Panc1 (cell line): ENCODE measurements at places on chromosomes 2 and 18.
A peak's percentile ranks its signal among the peaks of the same experiment; 100 is the strongest.

DNA sequence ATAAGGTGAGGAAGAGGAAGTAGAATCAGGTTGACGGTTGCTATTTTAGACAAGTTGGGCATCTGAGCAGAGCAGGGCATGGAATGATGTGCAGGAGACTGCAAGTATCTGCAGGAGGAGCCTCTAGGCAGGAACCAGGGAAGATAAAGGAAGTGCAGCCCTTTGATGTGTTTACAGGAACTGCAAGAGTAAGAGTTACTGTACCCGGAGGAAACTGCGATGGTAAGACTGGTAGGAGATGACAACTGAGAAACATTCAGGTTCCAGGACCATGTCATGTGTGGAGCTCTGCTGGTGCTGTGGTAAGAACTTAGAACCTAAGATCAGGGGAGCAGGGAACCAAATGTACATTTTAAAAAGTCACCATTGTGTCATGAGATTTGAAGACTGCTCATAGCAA lies 134.3 kb upstream of the STON1 start:
- no peak for DNase-seq

DNA sequence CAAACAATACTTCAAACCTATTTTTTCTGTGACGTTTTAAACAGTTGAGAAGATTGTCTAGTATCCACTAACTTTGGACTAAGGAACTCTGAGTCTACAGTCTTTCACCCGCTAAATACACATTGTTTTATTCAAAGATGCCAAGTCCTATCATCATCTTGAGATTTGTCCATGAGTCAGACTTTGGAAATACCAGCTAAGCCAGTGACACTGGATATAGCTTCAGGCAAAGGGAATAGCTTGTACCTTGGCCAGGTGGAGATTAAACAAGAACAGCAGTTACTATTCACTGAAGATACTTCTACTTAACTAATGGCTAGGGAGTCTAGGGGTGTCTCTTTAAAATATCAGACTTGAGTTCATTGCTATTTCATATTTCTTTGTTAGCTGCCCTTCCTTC lies 137.5 kb downstream of the COMMD1 start:
- DNase-seq: no peak

- no peak for DNase-seq
Measured at GRCh38 chr2:175844169-175844568, 157.9 kb downstream of the LNPK start.

GRCh38 chr2:71224457-71224856 lies 2.4 kb downstream of the PAIP2B start:
- DNase-seq: no peak

DNA sequence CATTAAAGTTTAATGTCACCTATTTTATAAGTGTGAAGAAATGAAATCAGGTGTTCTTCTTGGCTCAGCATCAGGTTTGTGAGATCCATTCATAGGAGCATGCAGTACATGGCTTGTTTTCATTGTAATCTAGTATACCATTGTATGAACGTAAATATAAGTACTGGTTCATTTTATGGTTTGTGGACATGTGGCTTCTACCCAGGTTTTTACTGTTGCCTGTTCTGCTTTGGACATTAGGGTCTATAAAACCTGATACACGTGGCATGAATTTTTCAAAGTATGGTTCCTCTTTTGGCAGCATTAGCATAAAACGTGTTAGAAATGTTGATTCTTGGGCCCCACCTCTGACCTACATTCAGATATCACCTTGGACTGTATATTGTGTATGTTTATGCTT lies 175.5 kb downstream of the PRPF40A start:
- DNase-seq: no peak

- DNase-seq: no peak
Measured at GRCh38 chr2:150137338-150138069, 350.0 kb downstream of the RND3 start.

DNA sequence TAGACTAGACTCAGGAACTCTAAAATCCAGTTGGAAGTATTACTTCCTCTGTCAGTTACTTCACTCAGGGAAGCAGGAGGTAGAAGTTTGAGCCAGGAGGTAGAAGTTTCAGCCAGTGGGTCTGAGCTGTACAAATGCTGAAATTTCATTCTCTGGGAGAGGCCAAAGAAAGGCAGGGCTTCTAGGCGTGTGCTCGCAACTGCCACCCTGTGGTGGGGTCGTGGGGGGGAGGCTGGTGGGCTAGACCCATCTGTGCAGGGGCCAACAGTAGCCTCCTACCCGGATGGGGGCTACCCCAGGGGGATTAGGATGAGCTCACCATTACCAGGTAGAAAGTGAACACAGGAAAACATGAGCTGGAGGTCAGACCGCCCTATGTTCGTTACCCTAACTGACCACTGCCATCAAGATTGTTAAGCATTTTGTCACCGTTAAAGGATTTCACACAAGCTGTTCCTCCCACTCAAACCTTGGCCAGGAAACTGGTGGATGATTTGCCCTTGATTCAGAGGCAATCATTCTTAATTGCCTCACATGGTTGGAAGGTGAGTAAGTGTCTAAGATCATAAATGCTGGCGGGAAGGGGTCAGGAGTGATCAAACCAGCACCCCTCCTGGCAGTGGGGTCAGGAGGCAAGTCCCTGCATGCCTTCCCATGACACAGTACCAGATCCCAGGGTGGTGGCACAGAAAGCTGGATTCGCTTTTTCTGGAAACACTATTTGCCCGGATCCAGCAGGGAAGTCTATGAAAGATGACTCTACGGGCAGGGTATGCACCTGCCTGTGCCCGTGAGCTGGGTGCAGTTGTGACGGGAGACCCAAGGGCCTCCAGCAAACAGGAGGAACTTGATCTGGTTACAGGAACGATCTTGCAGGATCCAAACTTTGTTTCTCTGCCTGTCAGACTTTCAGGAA lies 5.2 kb upstream of the FHL2 start:
- peak; percentile 96 for DNase-seq

DNA sequence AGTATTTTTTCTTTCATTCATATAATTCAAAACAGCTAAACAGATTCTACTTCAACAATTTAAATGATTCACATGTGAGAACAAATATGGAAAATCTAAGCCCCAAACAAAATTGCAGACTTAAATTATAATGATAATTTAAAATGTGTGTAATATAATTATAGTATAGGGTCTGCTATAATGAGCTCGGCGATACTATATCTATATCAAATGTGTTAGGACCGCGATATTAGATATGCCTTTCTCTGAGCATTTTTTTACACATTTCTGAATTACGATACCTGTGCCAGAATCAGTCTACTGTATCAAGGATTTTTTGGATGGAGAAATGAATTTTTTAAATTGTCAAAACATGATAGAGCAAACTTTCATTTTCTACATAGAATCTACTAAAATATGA lies 808.8 kb upstream of the POU3F3 start:
- DNase-seq: no peak
